Breast epithelium (tissue), 4 donors: ENCODE measurements at places on chromosomes 4 and X. TPM values are rescaled to one million over a fixed set of nuclear protein-coding genes. Genes with fewer than 3 reads are reported as not detected.

GRCh38 chr4:8167815-8168214 lies 9.2 kb upstream of the ABLIM2 start:
- H3K4me3 ChIP-seq = no peak overlapping the region
- no peaks in the 10 kb centered on the region for H3K27me3 ChIP-seq
- no peaks in the 10 kb centered on the region for H3K4me1 ChIP-seq
- no peak for DNase-seq

GRCh38 chrX:46803140-46803539 lies 33.7 kb upstream of the RP2 start:
- no peak for DNase-seq
- H3K4me3 ChIP-seq = no peak overlapping the region
- H3K36me3 ChIP-seq = no peaks in the 10 kb centered on the region
- no peaks in the 10 kb centered on the region for H3K4me1 ChIP-seq

TSPAN6 gene
- total RNA-seq = 40.6 TPM

DNA sequence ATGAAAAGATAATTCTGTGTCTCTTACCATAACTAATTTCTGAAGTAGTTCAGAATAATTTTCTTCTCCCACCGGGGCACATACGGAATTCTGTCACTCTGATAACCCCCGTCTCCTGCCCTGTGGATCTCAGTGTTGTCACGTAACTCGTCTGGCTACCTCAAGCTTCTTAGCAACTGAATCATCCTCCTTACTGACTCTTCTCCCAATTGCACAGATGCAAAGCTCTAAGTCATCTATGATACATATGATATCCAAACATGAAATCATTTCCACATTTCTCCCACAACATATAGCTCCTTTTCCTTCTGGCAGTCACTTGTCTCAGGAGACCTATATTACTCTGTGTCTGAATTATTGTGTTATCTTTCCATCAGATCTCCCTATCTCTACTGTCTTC lies 1043.1 kb upstream of the TENM3 start:
- H3K4me1 ChIP-seq = no peaks in the 10 kb centered on the region
- H3K27ac ChIP-seq = no peak overlapping the region
- no peak for DNase-seq

MSN gene
- 132 TPM for total RNA-seq

GRCh38 chr4:48018112-48018511 lies 1.5 kb downstream of the NIPAL1 start:
- DNase-seq = no peak
- H3K4me1 ChIP-seq = no peaks in the 10 kb centered on the region
- no peaks in the 10 kb centered on the region for H3K27me3 ChIP-seq
- H3K4me3 ChIP-seq = no peak overlapping the region
- no peaks in the 10 kb centered on the region for H3K36me3 ChIP-seq
- H3K27ac ChIP-seq = no peak overlapping the region

TLR7 gene
- 2.3 TPM for total RNA-seq

- H3K27ac ChIP-seq = no peak overlapping the region
- H3K4me3 ChIP-seq = no peak overlapping the region
- no peaks in the 10 kb centered on the region for H3K27me3 ChIP-seq
- no peak for DNase-seq
- no peaks in the 10 kb centered on the region for H3K4me1 ChIP-seq
- no peaks in the 10 kb centered on the region for H3K36me3 ChIP-seq
Observed at GRCh38 chr4:168218645-168219044, 99.9 kb downstream of the DDX60 start.

DNA sequence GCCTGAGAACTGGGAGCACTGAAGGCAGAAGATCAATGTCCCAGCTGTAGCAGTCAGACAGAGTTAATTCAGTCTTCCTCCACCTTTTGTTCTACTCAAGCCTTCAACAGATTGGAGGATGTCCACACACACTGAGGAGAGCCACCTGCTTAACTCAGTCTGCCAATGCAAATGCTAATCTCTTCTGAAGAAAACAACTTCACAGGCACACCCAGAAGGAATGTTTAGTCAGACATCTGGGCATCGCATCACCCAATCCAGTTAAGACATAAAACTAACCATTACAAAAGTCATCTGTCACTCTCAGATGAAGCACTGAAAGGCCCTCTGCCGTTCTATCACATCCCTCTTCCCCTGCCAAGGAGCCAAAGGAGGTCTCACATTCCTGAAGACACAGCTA lies 173.7 kb downstream of the CENPC start:
- no peak overlapping the region for H3K27ac ChIP-seq
- no peaks in the 10 kb centered on the region for H3K27me3 ChIP-seq
- H3K4me1 ChIP-seq = no peaks in the 10 kb centered on the region
- no peaks in the 10 kb centered on the region for H3K36me3 ChIP-seq
- no peak overlapping the region for H3K4me3 ChIP-seq
- DNase-seq = no peak

DNA sequence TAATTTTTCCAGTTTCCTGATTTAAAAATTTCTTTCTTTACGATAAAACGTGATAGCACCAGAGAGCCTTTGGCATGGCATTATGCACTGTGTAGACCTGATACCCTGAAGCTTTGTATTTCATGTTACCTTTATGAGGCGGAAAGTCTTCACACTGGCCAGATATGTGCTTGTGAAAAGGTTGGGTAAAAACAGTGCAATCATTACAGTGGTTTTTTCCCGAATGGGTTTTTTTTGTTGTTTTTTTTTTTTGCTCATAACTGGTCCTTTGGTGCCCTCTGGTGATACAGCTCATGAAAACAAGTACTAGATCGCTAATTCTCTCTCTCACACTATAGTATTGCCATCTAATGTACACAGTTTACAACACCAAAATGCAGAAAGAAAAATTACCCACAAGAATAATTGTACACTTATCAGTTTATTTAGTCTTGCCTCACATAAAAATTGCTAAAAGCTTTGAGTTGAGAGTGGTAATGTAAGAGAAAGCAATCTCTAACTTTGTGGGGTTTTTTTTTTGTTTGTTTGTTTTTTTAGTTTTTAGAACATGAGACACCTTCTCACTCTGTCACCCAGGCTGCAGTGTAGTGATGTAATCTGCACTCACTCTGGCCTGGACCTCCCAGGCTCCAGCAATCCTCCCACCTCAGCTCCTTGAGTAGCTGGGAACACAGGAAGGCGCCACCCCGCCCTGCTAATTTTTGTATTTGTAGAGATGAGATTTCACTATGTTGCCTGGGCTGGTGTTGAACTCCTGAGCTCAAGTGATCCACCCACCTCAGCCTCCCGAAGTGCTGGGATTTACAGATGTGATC lies 21.3 kb downstream of the SPCS3 start:
- H3K36me3 ChIP-seq = no peaks in the 10 kb centered on the region
- H3K4me1 ChIP-seq = no peaks in the 10 kb centered on the region
- no peak for DNase-seq
- H3K27me3 ChIP-seq = no peaks in the 10 kb centered on the region
- H3K4me3 ChIP-seq = no peak overlapping the region

GRCh38 chr4:3013839-3014350 lies 50.5 kb downstream of the GRK4 start:
- no peak for DNase-seq
- no peaks in the 10 kb centered on the region for H3K4me1 ChIP-seq
- no peak overlapping the region for H3K4me3 ChIP-seq
- no peak overlapping the region for H3K27ac ChIP-seq
- H3K27me3 ChIP-seq = no peaks in the 10 kb centered on the region

RHOXF2 gene
- total RNA-seq = not detected

SYNPO2 gene
- 90.1 TPM for total RNA-seq

- H3K4me3 ChIP-seq = peak overlapping the region; percentile 82
- no peaks in the 10 kb centered on the region for H3K36me3 ChIP-seq
- peak overlapping the region; percentile 97 for H3K27ac ChIP-seq
- peak; percentile 43 for DNase-seq
- no peaks in the 10 kb centered on the region for H3K27me3 ChIP-seq
- H3K4me1 ChIP-seq = peaks cover 2% of the 10 kb centered on the region
Observed at GRCh38 chr4:6986072-6986780, 56.9 kb upstream of the TADA2B start.

DNA sequence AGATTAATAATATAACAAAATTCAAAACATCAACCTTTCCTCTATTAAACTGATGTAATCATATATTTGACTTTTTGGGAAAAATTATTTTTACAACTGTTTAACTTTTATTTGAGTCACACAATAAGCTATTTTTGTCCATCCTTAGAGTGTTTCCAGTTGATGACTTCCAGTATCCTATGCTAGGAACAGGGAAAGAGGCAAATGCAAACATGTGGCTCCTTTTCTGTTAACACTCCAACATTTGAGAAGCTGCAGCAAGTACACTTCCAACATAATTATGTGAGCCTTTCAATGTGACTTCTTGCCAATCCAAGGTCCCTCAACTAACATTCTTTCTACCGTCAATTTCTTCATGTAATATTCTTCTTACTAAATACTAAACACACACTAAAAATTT lies 117.7 kb downstream of the PPA2 start:
- H3K27ac ChIP-seq = no peak overlapping the region
- H3K4me1 ChIP-seq = no peaks in the 10 kb centered on the region
- no peaks in the 10 kb centered on the region for H3K27me3 ChIP-seq
- no peaks in the 10 kb centered on the region for H3K36me3 ChIP-seq

DNA sequence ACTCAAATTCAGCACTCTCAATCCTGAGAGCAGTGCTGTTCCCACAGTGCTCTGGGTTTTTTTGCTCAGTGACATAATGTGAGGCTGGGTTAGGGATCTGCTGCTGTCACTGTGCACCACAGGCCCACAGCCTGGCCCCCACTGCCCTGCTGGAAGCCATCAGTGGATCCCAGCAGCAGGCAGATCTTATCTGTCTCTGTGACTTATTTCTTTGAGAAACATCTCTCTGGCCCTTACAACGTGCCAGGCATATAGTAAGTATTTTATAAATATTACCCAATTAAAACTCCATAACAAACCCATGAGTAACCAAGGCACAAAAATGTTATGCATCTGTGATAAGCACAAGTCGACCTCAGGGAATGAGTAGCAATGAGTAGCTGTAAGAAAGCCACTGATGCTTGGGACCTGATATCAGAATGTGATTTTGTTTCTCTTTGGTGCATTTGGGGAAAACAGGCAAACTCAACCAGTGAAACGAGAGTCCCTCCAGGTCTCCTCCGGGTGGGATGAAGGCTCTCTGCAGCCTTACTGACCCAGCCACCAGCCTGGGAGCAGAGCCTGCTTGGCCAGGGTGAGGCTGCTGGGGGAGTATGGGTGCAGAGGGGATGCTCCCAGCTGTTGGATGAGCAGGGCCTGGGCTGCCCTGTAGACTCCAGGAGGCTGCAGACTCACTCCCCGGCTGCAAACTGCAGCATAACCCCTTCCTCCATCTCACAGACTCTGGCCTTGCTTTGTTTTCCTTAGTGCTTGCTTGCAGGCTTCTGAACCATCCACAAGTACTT lies 172.7 kb upstream of the LNX1 start:
- no peaks in the 10 kb centered on the region for H3K27me3 ChIP-seq
- no peaks in the 10 kb centered on the region for H3K36me3 ChIP-seq
- no peaks in the 10 kb centered on the region for H3K4me1 ChIP-seq

GRCh38 chrX:141180851-141181250 lies 3.9 kb upstream of the LDOC1 start:
- DNase-seq = no peak
- H3K4me1 ChIP-seq = no peaks in the 10 kb centered on the region
- no peak overlapping the region for H3K27ac ChIP-seq
- no peaks in the 10 kb centered on the region for H3K27me3 ChIP-seq
- H3K4me3 ChIP-seq = no peak overlapping the region

ARAP2 gene
- total RNA-seq = 71.4 TPM

- H3K27me3 ChIP-seq = peaks cover 17% of the 10 kb centered on the region
- no peak for DNase-seq
- no peaks in the 10 kb centered on the region for H3K4me1 ChIP-seq
- H3K4me3 ChIP-seq = no peak overlapping the region
- H3K36me3 ChIP-seq = no peaks in the 10 kb centered on the region
Observed at GRCh38 chrX:44428989-44429627, 85.6 kb upstream of the EFHC2 start.

HMGB2 gene
- 48.2 TPM for total RNA-seq

CD38 gene
- 2.6 TPM for total RNA-seq

DNA sequence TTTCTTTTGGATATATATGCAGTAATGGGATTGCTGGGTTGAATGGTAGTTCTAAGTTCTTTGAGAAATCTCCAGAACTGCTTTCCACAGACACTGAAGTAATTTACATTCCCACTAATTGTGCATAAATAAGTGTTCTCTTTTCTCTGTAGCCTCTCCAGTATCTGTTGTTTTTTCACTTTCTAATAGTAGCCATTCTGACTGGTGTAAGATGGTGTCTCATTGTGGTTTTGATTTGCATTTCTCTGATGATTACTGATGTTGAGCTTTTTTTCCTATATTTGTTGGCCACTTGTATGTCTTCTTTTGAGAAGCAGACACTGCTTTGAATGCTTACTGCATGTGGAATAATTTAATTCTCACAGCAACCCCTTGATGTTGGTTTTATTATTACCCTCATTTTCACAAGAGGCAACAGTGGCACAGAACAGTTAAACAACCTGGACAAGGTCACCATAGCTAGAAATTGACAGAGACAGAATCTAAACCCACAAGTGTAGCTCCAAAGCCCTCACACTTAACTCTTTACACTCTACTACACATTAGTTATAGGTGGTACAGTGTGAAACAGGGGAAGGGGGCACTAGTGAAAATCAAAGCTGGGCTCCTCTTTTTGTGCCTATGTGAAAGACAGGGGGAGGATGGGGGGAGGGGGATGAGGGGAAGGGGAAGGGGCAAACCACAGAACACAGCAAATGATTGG lies 96.1 kb downstream of the REELD1 start:
- no peak overlapping the region for H3K4me3 ChIP-seq
- DNase-seq = no peak
- no peak overlapping the region for H3K27ac ChIP-seq
- no peaks in the 10 kb centered on the region for H3K27me3 ChIP-seq
- no peaks in the 10 kb centered on the region for H3K36me3 ChIP-seq

ARMCX2 gene
- 40.2 TPM for total RNA-seq

DNA sequence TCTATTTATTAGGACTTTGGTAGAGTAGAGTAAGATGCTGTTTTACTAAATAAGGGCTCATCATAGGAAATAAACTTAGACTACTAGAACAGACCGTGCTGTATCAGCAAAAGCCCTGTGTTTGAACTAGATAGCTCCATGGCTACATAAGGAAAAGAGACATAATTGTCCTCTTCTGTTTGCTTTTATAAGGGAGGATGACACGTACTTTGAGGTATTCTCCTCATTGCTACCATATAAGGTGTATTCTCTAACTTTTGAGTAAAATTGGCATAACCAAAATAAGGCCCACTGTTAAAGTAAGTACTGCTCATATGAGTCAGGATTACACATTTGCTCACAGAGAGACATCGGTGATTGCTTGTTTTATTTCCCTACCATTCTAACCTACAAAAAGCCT lies 64.3 kb downstream of the PDLIM5 start:
- no peaks in the 10 kb centered on the region for H3K4me1 ChIP-seq
- H3K4me3 ChIP-seq = no peak overlapping the region
- H3K36me3 ChIP-seq = no peaks in the 10 kb centered on the region
- peak overlapping the region; percentile 37 for H3K27ac ChIP-seq
- no peaks in the 10 kb centered on the region for H3K27me3 ChIP-seq

DNA sequence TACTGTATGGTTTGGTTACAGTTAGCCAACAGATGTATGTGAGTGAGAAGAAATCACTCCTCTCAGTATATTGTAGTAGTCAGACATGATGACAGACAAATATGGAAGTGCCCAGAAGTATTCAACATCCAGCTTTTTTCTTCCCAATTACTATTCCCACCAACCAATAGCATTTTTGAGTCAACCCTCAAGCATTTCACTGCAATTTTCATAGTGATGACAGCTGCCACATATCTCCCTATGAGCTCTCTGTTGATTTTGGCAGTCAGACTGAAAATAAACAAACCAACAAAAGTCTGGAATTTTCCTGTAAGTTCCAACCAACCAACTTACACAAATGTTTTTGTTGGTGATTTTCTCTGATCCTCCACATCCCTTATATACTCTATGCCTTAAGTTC lies 8.2 kb upstream of the TRAM1L1 start:
- H3K27me3 ChIP-seq = no peaks in the 10 kb centered on the region
- no peak overlapping the region for H3K27ac ChIP-seq
- H3K4me1 ChIP-seq = no peaks in the 10 kb centered on the region
- H3K4me3 ChIP-seq = no peak overlapping the region
- H3K36me3 ChIP-seq = no peaks in the 10 kb centered on the region
- no peak for DNase-seq
